Activated CD4-positive, alpha-beta T cell treated with anti-CD3 and anti-CD28 coated beads for 48 hours (primary cell): ENCODE measurements at places on chromosomes 1 and 21.

- no peak for DNase-seq
These were observed 111.8 kb downstream of the WDR4 start for GRCh38 chr21:42767561-42767835.

GRCh38 chr1:905811-906599 is 17.7 kb upstream of the SAMD11 start:
- DNase-seq, result peak; percentile 3

DNA sequence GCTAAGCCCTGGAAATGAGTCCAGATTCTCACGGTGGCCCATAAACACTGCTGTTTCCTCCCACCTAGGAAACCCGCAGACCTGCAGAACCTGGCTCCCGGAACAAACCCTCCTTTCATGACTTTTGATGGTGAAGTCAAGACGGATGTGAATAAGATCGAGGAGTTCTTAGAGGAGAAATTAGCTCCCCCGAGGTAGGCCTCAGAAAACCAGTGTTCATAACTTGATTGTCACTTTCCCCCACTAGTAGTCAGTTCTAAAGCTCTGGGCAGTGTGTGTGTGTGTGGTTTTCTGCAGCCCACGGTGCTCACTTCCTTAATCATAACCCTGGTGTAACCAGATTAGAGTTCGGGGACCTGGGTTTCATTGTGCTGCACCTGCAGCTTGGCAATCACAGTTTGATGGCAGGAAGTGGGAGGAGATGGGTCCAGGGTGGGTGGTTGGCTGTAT is 39.1 kb downstream of the CLIC6 start:
- DNase-seq, result peak; percentile 71

- DNase-seq, result no peak
These were observed 81.1 kb downstream of the NR5A2 start for GRCh38 chr1:200108659-200109058.

DNA sequence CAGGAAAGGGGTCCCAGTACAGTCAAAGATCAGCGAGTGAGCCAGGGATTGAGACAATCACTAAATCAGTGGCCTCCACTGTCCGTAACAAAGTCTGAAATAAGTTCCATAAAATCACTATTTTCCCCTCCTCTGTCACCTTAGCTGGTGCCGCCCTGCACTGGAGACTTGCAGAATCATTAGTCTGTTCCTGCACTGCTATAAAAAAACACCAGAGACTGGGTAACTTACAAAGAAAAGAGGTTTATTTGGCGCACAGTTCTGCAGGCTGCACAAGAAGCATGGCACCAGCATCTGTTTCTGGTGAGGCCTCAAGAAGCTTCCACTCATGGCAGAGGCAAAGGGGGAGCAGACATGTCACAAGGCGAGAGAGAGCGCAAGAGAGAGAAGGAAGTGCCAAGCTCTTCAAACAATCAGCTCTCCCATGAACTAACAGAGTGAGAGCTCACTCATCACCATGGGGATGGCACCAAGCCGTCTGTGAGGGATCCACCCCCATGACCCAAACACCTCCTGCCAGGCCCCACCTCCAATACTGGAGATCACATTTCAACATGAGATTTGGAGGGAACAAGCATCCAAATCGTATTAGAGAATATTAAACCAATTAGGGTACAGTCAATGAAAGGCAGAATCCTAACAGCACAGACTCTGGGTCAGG is 129.8 kb upstream of the TIAM1 start:
- no peak for DNase-seq

DNA sequence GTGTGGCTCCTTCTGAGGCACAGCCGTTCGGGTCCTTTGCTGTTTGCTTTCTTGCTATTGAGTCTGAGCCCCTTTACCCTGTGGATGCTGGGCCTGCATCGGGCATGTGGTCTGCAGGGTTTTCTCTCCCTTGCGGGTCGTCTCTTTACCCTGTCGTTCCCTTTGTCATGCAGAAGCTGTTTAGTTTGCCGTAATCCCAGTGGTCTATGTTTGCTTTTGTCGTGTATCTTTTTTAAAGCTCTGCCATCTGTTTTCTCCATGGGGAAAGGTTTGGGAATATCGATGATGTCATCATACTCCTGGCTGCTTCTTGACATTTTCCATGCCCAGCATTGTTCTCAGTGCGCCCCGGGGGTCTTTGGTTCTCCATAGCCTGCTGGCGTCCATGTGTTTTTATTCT is 68.2 kb downstream of the AGPAT3 start:
- DNase-seq, result no peak

DNA sequence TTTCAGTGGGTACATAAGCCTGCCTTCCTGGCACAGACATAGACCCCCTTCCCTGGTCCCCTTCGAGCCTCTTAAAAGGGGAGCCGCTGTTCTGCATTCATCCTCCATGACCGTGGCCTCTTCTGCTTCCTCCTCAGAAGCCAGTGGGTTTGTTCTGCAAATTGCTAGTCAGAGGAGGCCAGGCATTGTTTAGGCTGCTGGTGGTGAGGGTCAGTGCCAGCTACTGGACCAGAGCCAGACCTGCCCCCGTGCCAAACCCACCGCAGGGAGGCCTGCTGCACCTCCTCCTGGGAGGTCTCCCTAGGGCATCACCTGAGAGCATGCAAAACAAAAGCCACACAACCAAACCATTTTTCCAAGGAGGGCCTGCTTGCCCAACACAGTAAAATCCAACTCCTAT is 178.4 kb downstream of the MIS18A start:
- DNase-seq, result no peak

DNA sequence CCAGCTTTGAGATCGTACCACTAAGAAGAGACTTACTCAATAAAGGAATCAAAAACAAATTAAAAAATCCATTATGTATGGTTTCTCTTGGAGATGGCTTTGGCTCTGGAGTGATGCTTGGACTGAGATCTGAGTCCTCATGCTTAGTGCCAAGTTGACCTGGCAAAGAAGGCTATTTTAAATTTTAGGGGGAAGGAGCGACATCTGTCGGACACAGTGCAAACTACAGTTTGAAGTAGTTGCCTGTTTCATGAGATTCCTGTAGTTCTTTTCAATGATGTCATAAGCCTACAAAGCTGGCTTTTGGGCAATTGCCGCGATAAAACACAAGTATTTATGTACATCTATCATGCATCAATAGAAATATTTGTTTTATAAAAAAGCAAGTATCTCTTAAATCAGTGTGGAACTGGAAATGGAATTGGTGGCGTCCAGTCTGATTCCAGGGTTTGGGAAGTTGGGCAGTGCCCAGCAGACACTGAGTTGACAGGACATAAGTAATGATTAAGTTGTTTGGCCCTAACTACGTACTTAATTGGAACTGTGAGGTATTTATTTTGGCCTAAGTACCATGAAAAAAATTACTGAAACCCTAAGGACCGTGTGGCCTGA is 50.0 kb downstream of the TBCE start:
- peak; percentile 71 for DNase-seq

- DNase-seq, result no peak
These were observed 7.5 kb downstream of the MRAP start for GRCh38 chr21:32306021-32306780.

GRCh38 chr1:32702599-32703478 is at the start of gene SYNC:
Gene SYNC, minus strand, starts transcription at chr1:32702770. Its CDS starts 110 bp downstream, at chr1:32702660.
- peak; percentile 21 for DNase-seq

DNA sequence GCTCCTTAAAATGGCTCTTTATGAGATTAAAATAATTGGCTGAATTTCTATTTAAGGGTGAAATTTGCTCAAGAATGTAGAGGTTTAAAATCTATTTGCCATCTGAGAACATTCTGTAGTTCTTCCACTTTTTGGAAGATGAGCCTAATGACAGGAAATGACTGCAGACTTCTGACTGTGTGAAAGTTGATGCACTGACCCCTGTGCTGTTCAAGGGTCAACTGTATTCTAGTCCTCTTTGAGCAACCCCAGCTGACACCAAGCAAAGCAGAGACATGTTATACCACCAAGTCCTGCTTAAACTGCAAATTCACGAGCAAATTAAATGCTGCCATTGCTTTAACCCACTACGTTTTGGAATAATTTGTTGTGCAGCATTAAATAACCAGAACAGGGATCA is 26.6 kb downstream of the DDAH1 start:
- DNase-seq, result no peak

GRCh38 chr1:3586986-3587759 is 24.1 kb downstream of the MEGF6 start:
- DNase-seq, result no peak

GRCh38 chr1:75430526-75430925 is 180.4 kb downstream of the SLC44A5 start:
- DNase-seq, result no peak

- DNase-seq, result no peak
These were observed 4.8 kb downstream of the NTNG1 start for GRCh38 chr1:107145637-107146036.

- DNase-seq, result no peak
These were observed 19.9 kb upstream of the WDR26 start for GRCh38 chr1:224454402-224455055.

- no peak for DNase-seq
These were observed 6.4 kb upstream of the PIGV start for GRCh38 chr1:26781206-26781825.

- no peak for DNase-seq
These were observed 8.0 kb downstream of the CYYR1 start for GRCh38 chr21:26565111-26565510.

GRCh38 chr1:185152187-185152767 is 4.5 kb downstream of the TRMT1L start:
- no peak for DNase-seq

GRCh38 chr1:232876506-232877364 is 71.5 kb downstream of the MAP10 start:
- peak; percentile 39 for DNase-seq

DNA sequence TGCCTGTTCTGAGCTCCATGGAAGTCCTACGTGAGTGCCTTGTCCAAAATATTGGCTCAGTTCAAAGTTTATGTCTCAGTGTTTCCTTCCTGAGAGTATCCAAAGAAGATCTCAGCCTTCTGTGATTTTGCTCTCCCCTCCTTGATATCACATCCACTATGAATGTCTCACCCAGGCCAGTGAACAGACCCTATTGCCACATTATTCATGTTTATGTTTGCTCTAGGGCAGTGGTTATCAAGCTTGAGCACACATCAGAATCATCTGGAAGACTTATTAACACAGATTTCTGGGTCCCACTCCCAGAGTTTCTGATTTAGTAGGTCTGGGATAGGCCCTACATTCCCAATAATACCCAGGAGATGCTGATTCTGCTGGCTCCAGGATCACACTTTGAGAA is 145.0 kb upstream of the FGGY start:
- DNase-seq, result no peak

DNA sequence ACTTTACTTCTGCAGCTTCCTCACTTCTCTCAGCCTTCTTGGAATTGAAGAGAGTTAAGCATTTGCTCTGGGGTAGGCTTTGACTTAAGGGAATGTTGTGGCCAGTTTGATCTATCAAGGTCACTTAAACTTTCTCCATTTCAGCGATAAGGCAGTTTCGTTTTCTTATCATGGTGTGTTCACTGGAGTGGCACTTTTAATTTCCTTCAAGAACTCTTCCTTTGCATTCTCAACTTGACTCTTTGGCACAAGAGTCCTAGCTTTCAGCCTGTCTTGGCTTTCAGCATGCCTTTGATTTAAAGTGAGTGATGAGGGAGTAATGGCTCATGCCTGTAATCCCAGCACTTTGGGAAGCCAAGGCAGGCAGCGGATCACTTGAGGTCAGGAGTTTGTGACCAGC is 38.7 kb downstream of the HS2ST1 start:
- DNase-seq, result no peak

DNA sequence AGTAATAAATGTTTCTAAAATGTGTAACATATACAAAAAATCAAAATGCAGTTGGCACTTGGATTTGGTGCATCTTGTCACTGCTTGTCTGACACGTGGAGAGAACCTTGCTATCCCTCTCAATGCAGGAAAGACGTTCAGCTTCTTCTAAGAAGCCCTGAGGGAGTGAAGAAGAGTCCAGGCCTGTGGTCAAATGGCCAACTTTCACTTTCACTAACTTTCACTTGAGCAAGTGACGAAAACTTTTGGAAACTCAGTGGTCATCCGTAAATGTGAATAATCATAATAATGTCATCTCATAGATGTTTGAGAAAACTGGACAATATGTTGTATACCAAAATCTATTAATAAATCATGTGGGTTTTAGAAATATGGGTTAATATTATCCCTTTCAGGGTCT is 61.9 kb downstream of the ERG start:
- DNase-seq, result no peak

DNA sequence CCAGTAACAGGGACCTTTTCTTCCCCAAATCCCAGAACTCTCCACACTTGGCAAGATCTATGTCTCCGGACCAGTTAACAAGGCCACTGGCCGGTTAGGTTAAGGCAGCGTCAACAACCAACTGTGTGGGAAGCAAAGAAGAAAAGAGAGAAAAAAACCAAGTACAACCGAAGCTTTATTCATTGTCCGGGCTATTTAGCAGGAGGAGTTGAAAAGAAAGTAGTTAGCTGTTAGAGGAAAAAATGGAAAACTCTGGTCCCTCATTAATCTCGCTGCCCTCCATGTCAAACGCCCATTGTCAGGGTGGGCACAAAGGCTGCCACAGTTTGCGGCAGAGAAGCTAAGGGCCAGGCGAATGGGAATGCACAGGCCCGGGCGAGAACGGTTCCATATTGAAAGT is 49.3 kb upstream of the GRIK3 start:
- no peak for DNase-seq

DNA sequence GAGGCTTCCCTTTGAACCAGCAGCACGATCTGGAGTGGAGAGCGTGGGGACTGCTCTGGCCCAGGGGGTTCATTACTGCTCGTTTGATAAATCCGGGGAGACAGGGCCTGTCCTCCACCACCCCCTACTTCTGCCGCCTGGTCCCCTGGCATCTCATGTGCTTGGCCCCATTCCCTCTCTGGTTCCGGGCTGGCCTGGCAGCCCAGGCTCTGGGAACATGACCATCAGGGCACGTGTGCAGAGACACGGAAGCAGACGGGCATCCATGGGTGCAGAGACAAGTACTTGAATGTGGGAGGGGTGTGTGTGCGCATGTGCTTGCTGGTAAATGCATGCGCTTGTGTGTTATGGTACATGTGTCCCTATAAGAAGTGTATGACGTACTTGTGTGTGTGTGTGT is 75.5 kb downstream of the KIRREL1 start:
- DNase-seq, result no peak

DNA sequence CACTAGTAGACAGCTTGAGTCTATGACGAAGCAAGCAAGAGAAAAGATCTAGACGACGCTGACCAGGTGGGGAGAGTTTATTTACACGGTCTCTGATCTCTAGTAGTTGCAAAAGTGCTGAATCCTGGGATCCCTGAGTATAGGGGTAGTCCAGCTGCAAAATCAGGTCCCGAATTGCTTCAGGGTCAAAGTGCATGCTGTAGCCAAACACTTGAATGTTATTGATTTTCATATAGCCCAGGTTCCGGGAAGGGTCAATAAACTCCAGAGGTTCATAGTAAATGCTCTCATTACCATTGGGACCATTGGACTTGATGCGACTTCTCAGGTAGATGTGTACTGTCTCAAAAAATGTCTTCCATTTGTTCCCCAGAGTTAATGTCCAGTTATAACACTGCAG is 379.6 kb downstream of the BRINP3 start:
- no peak for DNase-seq

DNA sequence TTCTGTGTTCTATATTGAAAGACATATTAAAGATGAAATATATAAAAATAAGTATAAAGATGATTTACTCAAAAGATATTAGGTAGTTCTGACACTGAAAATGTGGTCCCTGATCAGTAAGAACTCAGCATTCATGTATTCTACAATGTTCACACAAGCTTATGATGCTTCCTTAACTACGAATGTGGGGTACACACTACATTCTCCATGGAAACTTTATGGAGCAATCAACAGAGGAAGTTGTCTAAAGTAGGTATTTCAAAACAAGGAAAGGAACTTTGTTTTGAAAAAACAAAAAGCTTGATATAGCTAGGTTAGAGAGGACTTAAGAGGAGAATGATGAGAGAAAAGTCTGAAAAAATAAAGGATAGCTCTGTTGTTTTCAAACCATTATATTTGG is 119.7 kb upstream of the RGS18 start:
- no peak for DNase-seq

GRCh38 chr1:56821462-56821797 is 2.2 kb upstream of the FYB2 start:
- DNase-seq, result no peak
